NCI-H460 (cell line): ENCODE measurements at places on chromosomes 5 and 9. TPM values are rescaled to one million over a fixed set of nuclear protein-coding genes. Genes with fewer than 3 reads are reported as not detected.

- no peak for DNase-seq
Measured at GRCh38 chr9:124222918-124223720, 34.6 kb upstream of the NEK6 start.

GRCh38 chr5:1497242-1497777 is 26.4 kb downstream of the LPCAT1 start:
- no peak for DNase-seq

GRCh38 chr5:115738830-115739229 is 77.6 kb downstream of the CDO1 start:
- DNase-seq = no peak

DNA sequence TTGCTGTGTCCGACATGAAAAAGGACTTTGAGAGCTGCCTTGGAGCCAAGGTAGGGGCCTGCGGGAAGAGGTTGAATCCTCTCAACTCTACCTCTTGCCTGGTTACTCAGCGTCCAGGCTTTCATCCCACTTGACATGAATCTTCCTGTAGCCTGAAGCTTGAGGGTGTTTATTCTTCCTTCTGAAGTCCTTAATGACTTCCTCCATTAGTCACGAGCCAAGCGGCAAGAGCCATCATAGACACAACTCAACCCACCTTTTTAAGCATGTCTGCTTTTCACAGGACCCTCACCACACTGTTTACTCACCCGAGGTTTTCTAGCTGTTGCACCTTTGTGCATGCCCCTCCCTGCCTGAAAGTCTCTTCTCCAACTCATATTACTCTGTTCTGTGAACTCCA is 40.2 kb downstream of the ACO1 start:
- DNase-seq = no peak

DNA sequence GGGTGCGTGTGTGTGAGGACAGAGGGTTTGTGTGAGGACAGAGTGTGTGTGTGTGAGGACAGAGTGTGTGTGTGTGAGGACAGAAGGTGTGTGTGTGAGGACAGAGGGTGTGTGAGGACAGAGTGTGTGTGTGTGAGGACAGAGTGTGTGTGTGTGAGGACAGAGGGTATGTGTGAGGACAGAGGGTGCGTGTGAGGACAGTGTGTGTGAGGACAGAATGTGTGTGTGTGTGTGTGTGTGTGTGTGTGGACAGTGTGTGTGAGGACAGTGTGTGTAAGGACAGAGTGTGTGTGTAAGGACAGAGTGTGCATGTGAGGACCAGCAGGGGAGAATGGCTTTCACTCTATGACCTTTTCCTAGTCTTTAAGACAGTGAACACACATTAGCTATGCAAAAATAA is 63.1 kb upstream of the UBAC1 start:
- DNase-seq = no peak

DNA sequence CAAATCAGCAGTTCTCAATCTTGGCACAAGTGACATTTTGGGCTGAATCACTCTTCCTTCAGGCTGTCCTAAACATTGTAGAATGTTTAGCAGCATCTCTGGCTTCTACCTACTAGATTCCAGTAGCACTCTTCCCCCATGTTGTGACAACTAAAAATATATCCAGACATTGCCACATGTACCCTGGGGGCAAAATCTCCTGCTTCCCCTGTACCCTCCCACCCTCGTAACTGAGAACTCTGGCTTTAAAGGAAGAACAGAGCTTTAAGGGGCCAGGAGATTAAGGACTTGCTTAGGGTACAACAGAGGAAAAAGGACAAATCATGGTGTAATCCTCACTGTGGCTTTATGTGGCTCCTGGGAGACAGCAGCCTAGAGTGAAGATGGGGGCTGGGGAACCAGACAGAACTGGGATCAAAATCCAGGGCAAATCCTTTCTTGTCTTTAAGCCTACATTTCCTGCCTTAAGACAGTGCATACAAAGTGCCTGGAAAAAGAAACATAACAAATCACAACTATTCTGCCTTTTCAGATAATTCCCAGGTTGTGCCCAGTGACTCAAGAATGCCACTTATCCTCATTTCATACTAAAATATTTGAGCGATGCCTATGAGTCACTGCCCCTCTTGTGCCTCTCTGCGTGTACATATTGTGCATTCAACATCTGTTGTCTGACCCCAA is 109.3 kb downstream of the DAPK1 start:
- DNase-seq = no peak

DNA sequence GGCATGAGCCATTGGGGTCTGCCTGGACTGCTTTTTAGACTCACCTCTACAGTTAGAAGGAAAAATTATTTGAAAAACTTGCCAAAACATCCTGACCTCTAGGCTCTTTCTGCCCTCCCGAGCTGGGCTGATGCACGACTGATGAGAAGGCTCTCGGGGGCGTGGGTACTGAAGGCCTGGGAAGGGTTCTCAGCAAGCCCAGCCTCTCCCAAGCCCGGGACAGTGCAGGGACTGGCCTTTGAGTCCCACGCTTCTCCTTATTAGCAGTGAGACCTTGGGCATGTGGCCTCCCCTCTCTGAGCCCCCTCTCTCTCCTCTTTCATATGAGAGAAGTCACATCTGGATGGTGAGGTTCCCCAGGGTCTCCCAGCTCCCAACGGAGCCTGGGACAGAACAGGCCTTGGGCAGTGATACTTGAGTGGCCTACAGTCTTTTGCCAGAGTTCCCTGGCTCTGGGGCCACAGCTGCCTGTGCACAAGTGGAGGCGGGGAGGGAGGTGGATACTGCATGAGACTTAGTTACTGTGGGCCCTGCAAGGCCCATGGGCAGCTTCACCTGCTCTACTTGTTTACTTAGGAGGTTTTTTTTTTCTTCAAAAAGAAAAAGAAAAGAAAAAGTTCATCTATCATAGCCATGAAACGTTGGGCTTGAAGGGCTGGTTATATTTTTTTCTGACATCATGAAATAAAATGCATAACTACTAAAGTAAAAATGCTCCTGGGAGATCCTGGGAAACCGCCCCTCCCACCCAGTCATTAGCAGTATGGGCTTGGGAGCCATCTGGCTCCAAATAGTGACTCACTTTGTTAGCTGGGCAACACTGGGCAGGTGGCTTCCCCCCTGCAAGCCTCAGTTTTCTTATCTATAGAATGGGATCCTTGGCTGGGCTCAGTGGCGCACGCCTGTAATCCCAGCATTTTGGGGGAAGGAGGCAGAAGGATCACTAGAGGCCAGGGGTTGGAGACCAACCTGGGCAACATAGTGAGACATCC is 139.4 kb downstream of the GAPVD1 start:
- no peak for DNase-seq

GRCh38 chr5:91495699-91496098 is 112.6 kb upstream of the ARRDC3 start:
- DNase-seq = no peak

- no peak for DNase-seq
Measured at GRCh38 chr5:41883936-41884335, 13.7 kb upstream of the OXCT1 start.

- DNase-seq = no peak
Measured at GRCh38 chr5:171308453-171309275, at the start of gene TLX3. TSS of gene TLX3 (plus strand) at chr5:171309248. CDS start at chr5:171309366, 118 bp downstream.

DNA sequence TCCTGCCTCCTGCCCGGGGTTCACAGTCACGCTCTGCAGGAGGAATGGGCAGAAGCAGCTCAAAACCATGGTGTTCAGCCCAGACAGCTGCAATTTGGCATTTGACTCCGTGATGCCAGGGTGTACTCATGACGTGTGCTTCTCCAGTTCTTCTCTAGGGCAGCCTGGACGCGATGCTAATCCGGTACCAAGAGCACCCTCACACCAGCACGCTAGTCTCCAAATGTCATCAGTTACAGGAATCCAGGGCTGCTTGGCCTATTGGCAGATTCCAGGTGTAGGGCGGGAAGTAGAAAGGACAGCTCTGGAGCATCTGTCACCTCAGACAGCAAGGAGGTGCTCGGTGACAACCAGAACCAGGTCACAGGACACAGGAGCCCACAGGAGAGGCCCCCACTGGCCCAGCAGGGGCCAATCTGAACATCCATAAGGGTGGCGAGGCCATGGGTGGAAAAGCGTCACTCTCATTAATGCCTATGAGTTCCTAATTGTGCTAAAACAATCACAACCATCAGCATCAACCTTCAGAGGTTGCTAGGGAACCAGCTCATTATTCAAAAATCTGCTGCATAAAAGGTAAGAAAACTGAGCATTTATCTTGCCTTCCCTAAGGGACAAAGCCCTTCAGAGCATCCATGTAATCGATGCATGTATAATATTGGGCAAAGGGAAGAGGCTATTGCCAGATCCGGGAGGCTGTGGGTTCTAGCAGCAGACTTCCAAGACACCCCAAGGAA is 241.9 kb upstream of the IRX4 start:
- DNase-seq = no peak

DNA sequence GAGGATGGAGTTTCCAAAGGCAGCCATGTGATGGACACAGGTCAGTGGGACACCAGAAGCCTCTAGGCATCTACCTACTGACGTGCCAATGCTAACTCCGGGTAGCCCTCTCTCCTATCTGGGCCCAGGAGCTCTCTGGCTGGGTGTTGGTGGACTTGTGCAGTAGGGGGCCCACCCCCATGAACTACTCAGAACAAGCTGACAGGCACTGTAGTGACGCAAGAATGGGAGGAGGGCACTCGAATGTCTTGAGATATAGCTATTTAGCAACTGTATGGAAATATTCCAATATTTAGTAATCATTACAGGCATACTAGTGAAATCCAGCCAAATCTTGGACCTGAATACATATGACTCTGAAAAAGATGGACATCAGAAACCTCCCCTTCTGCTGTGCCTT is 5.7 kb upstream of the DOCK2 start:
- DNase-seq = no peak

DNA sequence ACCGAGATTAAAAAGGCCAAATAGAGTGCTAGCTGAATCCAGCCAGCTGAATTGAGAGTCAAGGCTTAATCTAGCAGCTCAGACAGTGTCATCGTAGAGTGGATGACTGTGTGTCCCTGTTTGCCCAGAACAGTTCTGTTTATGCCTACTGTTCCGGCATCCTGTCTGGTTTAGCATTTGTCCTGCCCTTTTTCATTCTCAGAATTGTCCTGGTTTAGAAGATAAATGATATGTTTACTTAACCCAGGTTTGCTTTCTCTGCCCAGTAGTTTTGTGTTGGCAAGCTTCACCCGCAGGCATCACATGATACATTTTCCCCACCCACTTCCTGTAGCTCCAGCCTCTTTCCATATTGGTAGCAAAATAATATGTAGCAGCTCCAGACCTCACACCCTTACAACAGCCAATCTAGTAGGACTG is 41.3 kb upstream of the ZSWIM6 start:
- no peak for DNase-seq

DNA sequence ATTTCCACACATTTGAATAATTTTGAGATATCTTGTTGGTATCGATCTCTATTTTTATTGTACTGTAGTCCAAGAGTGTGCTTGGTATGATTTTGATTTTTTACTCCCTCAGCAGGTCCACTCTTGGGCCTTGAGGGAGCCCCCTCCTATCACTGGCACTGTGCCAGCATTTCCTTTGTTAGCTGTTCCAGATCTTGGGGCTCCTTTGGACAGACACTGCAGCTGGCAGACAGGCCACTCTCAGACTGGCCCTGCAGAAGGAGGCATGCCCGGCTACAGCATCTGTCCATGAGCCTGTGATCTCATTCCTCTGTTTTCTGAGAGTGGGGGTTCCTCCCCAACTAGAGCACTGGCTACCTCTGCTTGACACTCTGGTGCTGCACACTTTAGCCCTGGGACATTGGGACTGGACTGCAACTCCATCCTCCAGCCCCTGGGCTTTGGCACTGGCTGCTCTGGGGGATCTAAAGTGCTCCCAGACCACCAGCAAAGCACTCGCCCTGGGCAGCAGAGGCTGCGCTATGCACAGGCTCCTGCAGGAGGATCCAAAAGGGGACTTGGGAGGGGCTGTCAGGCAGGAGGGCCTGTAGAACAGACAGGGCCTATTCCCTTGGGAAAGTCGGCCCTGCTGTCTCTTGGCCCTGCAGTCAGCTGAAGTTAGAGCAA is 271.3 kb upstream of the DMAC1 start:
- DNase-seq = no peak

GRCh38 chr5:85651731-85652130 is 966.0 kb upstream of the COX7C start:
- DNase-seq = no peak

GRCh38 chr9:87889065-87889881 is 6.6 kb downstream of the SPATA31E1 start:
- DNase-seq = no peak

- no peak for DNase-seq
Measured at GRCh38 chr5:75031366-75031765, 21.0 kb downstream of the GCNT4 start.

- no peak for DNase-seq
Measured at GRCh38 chr5:4833104-4833738, 306.9 kb upstream of the ADAMTS16 start.

- peak; percentile 40 for DNase-seq
Measured at GRCh38 chr9:137276473-137277328, 825 bp upstream of the TOR4A start.

The NKD2 gene
- 3.3 and 5.0 TPM in 2 replicates for total RNA-seq

GRCh38 chr9:70412832-70413463 is 1.5 kb downstream of the KLF9 start:
- DNase-seq = peak; percentile 35

DNA sequence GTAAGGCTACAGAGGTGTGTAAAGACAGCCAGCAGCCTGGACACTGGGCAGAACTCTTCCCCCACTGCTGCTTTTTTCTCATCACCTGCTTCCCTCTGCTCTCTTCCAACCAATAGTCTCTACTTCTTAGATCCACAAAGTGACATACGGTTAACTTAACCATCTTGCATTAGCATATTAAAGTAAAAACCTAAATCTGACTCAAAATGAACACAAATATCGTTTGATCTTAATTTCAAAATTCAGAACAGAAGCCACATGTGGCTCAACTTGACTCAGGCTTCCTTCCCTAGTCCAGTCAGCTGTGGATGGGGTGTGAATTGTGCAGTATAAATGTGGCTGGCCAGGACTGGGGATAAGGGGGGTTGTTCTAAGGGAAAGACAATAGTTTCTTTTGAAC is 114.3 kb downstream of the STARD4 start:
- no peak for DNase-seq

DNA sequence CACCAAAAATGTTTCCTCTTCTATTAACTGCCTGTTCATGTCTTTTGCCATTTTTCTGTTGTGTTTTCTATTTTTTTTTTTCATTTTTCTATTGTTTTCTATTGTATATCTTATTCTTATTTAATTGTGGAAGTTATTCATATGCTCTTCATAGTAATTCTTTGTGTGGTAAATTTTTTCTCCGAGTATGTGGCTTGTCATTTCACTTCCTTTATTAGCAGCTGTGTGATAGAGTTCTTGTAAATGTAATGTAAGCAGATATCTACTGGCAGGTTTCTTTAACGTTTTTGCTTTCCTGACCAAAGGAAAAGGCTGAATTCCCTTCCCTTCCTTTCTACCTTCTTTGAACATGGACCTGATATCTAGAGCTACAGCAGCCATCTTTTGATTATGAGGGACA is 5.8 kb upstream of the PLPP1 start:
- DNase-seq = no peak

The TAS2R1 gene
- not detected in 2 replicates for total RNA-seq

- no peak for DNase-seq
Measured at GRCh38 chr5:54009828-54010227, 300.5 kb downstream of the ARL15 start.

DNA sequence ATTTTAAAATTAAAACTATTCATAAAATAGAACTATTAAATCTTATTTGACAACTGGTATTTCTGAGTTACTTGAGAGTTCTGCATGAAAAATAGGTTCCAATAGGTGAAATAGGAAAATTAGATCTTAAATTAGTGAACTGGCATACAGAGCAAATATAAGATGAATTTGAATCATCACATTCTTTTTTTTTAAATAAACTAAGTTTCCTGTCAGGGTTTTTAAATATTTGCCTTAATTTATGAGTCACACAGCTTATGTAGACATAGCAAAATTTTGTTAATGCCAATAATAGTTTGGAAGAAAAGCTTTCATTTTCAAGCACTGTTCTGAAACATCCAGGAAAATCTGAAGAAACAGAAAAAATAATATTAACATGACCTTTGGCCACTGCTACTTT is 311.7 kb upstream of the HAPLN1 start:
- DNase-seq = no peak
